Tracheal epithelial cell (primary cell): ENCODE measurements at places on chromosomes 6 and 20. TPM values are rescaled to one million over a fixed set of nuclear protein-coding genes. Genes with fewer than 3 reads are reported as not detected.

The SLC16A10 gene
- total RNA-seq: not detected in 2 replicates

The KCNK16 gene
- total RNA-seq: not detected in 2 replicates

The SLC22A2 gene
- total RNA-seq: 3.9 TPM in 1 of 2 replicates, not detected in the other

The PCSK2 gene
- not detected in 2 replicates for total RNA-seq

The BNIP5 gene
- 0.24 TPM in 1 of 2 replicates, not detected in the other for total RNA-seq

The GABRR2 gene
- not detected in 2 replicates for total RNA-seq

The CLPSL1 gene
- total RNA-seq: not detected in 2 replicates

The CCM2L gene
- under 0.01 TPM in 1 of 2 replicates, not detected in the other for total RNA-seq

The FGD2 gene
- total RNA-seq: under 0.01 and 0.48 TPM in 2 replicates

The PXT1 gene
- not detected in 2 replicates for total RNA-seq

The PDYN gene
- total RNA-seq: not detected in 2 replicates

The TMEM74B gene
- 2.4 TPM in 1 of 2 replicates, not detected in the other for total RNA-seq

The FLOT1 gene
- 19.0 and 33.7 TPM in 2 replicates for total RNA-seq

The CASS4 gene
- 0.21 and 0.24 TPM in 2 replicates for total RNA-seq

The NNAT gene
- total RNA-seq: not detected in 2 replicates

The TTBK1 gene
- total RNA-seq: not detected in 2 replicates

The EBF4 gene
- total RNA-seq: 1.1 and 1.2 TPM in 2 replicates

The FAM217A gene
- total RNA-seq: not detected in 2 replicates

The PGC gene
- total RNA-seq: not detected in 2 replicates

The ZNF391 gene
- 0.64 and 2.4 TPM in 2 replicates for total RNA-seq

The FAM210B gene
- total RNA-seq: 24.8 and 26.0 TPM in 2 replicates

The ANKEF1 gene
- 2.9 and 6.6 TPM in 2 replicates for total RNA-seq

The NFKBIE gene
- 7.0 and 28.9 TPM in 2 replicates for total RNA-seq

The PLCB4 gene
- total RNA-seq: 1.5 and 29.9 TPM in 2 replicates

The CST5 gene
- not detected in 2 replicates for total RNA-seq

The HTR1E gene
- total RNA-seq: not detected in 2 replicates

The SRC gene
- total RNA-seq: 22.0 and 32.0 TPM in 2 replicates

The BMP6 gene
- 1.1 and 2.2 TPM in 2 replicates for total RNA-seq

The PLEKHG1 gene
- total RNA-seq: 9.9 and 14.9 TPM in 2 replicates

The MYO6 gene
- 18.1 and 25.1 TPM in 2 replicates for total RNA-seq

The REM1 gene
- total RNA-seq: not detected in 2 replicates

The TP53TG5 gene
- under 0.01 and 0.21 TPM in 2 replicates for total RNA-seq

The PTGIS gene
- total RNA-seq: 0.24 TPM in 1 of 2 replicates, not detected in the other

The TGM3 gene
- total RNA-seq: under 0.01 and 0.43 TPM in 2 replicates

The GHRH gene
- total RNA-seq: not detected in 2 replicates

The ARMC2 gene
- 0.21 and 0.72 TPM in 2 replicates for total RNA-seq

The TMEM200A gene
- under 0.01 and 0.96 TPM in 2 replicates for total RNA-seq

The POU3F2 gene
- total RNA-seq: not detected in 2 replicates

The OR2J3 gene
- not detected in 2 replicates for total RNA-seq

The RNF144B gene
- 110 and 127 TPM in 2 replicates for total RNA-seq

The MMP24 gene
- total RNA-seq: 9.4 TPM in 1 of 2 replicates, not detected in the other

The PNPLA1 gene
- total RNA-seq: not detected in 2 replicates

The PRKN gene
- total RNA-seq: 0.48 and 0.64 TPM in 2 replicates

The MOG gene
- not detected in 2 replicates for total RNA-seq

The THBS2 gene
- 0.85 and 10.6 TPM in 2 replicates for total RNA-seq

The C6orf15 gene
- 1.2 TPM in 1 of 2 replicates, not detected in the other for total RNA-seq
